ENCODE measurements at places on chromosomes 6 and 20. TPM values are rescaled to one million over a fixed set of nuclear protein-coding genes. Genes with fewer than 3 reads are reported as not detected.
A peak's percentile ranks its signal among the peaks of the same experiment; 100 is the strongest.

GRCh38 chr6:66307490-66307889, 600.5 kb upstream of the EYS start:
- no peaks in the 10 kb centered on the region for H3K36me3 ChIP-seq
- no peak overlapping the region for H3K27ac ChIP-seq
- DNase-seq: peak; percentile 7
- H3K4me1 ChIP-seq: no peaks in the 10 kb centered on the region

DNA sequence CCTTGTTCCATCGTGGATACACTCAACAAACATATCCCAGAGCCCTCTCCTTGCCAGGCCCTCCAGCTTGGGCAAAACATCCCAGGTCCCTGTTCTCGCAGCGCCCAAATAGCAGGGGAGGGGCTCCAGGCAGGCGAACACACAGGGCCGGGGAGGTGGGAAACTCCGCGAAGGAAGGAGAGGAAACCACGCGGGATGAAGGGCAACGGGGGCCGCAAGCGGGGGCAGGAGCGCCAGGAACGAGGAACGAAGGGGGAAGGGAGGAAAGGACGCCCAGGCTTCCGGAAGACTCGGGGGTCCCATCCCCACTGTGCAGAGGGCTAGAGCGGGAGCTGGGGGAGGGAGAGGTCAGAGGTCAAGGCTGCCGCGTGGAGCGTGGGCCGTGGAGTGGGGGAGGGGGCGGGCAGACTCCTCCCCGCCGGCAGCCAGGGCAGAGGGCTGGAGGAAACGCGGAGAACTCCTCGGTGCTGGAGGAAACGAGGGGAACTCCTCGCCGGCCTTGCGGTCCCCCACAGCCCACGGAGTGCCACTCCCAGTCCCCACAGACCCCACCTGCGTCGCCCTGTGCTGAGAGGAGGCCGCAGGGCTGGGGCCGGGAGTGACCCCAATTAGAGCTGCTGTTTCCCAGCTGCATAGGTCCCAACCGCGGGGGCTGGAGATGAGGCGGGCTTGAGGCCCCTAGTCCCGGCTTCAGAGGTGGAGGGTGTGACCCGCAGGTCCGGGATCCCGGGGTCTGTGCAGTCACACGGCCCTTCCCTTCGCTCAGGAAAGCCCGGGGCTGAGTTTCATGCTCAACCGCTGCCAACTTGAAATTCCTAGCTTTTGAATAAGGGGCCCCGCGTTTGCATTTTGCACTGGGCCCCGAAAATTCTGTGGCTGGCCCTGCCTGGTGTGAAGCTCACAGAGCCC, 1.2 kb upstream of the RBM38 start:
- H3K36me3 ChIP-seq: no peaks in the 10 kb centered on the region
- DNase-seq: peak; percentile 48
- H3K27ac ChIP-seq: no peak overlapping the region
- peak overlapping the region; percentile 50 for H3K4me3 ChIP-seq

GRCh38 chr6:35173044-35173426, 31.9 kb upstream of the TCP11 start:
- H3K36me3 ChIP-seq: no peaks in the 10 kb centered on the region
- H3K4me3 ChIP-seq: no peak overlapping the region
- H3K27ac ChIP-seq: no peak overlapping the region
- no peak for DNase-seq
- H3K4me1 ChIP-seq: peaks cover 9% of the 10 kb centered on the region
- no peaks in the 10 kb centered on the region for H3K27me3 ChIP-seq

- peaks cover 69% of the 10 kb centered on the region for H3K4me1 ChIP-seq
- H3K27me3 ChIP-seq: no peaks in the 10 kb centered on the region
- DNase-seq: no peak
Measured at GRCh38 chr6:156885562-156885961, 108.4 kb downstream of the ARID1B start.

DNA sequence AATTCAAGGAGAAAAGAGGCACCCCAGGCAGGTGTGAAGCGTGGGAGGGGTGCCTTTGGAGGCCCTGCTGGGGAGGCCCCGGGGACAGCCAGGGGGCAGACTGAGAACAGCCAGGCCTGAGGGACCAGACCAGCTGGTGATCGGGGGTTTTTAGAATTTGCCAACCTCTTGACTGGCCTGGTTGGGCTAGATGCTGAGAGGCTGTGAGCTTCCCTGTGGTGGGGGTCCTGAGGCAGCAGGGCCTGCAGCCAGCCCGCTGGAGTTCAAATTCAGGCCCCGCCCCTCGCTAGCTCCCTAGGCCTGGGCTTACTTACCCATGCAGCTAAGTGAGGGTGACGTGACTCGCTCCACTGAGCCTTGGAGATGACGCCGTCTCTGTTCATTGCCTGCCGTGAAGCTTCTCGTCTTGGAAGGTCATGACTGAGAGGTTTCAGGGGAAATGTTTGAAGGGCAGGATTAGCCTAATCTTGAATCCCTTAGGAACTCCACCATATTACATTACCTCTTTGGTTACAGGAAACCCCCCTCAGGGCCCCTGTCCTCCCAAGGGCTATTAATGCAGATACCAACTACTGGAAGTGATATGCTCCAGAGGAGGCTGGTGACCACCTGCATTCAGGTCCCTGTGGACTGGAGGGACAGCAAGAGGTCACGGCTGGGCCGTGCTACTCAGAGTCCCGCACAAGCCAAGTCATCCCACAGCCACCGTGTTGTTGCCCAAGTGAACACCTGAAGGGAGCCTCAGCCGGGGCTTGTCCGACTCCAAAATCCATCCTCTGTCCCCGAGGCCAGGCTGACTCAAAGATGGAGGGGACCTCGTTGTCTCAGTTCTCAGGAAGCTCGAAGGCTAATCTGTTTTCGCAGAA, 73.9 kb upstream of the DUSP22 start:
- no peaks in the 10 kb centered on the region for H3K27me3 ChIP-seq
- DNase-seq: no peak
- no peaks in the 10 kb centered on the region for H3K36me3 ChIP-seq
- H3K27ac ChIP-seq: no peak overlapping the region
- H3K4me1 ChIP-seq: peaks cover 21% of the 10 kb centered on the region
- no peak overlapping the region for H3K4me3 ChIP-seq

- H3K4me3 ChIP-seq: no peak overlapping the region
- no peak for DNase-seq
- H3K27me3 ChIP-seq: no peaks in the 10 kb centered on the region
- no peaks in the 10 kb centered on the region for H3K36me3 ChIP-seq
- H3K4me1 ChIP-seq: no peaks in the 10 kb centered on the region
Measured at GRCh38 chr6:22300273-22300998, 3.6 kb upstream of the PRL start.

GRCh38 chr20:38083338-38084048, 49.9 kb downstream of the RPRD1B start:
- H3K27ac ChIP-seq: no peak overlapping the region
- no peak overlapping the region for H3K4me3 ChIP-seq
- no peaks in the 10 kb centered on the region for H3K27me3 ChIP-seq
- H3K36me3 ChIP-seq: no peaks in the 10 kb centered on the region
- H3K4me1 ChIP-seq: peaks cover 6% of the 10 kb centered on the region

DNA sequence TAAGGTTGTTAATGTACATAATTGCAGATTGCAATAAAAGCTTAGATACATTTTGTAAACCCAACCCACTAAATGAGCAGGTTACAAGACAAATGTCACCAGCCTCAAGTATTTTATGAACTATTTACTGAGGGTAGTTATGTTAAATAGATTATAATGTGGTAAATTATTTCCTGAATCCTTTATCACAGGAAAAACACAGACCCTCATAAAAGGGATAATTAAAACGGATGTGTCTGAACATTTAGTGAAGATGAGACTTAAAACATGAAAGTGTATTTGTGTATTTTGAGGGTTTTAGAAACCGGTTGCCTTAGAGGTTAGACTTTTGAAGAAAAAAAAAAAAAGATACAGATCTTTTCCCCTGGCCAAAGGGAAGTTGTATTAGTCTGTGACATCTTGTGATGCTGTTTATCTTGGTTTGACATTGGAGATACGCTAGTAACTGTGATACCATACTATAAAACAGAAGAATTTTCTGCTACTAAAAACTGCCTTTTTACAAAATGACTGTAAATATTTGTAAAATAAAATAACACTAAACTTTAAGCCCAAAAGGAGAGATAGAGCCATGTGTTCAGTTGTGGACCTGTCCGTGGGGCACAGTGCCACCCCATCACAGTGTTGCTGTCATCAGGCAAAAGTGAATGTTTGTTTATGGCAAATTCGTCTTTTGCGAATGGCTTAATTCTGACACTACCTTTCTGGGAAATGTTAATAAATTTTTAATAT, 9.7 kb downstream of the DYNLT1 start:
- no peak overlapping the region for H3K27ac ChIP-seq
- H3K4me3 ChIP-seq: no peak overlapping the region
- H3K4me1 ChIP-seq: no peaks in the 10 kb centered on the region
- no peak for DNase-seq

DNA sequence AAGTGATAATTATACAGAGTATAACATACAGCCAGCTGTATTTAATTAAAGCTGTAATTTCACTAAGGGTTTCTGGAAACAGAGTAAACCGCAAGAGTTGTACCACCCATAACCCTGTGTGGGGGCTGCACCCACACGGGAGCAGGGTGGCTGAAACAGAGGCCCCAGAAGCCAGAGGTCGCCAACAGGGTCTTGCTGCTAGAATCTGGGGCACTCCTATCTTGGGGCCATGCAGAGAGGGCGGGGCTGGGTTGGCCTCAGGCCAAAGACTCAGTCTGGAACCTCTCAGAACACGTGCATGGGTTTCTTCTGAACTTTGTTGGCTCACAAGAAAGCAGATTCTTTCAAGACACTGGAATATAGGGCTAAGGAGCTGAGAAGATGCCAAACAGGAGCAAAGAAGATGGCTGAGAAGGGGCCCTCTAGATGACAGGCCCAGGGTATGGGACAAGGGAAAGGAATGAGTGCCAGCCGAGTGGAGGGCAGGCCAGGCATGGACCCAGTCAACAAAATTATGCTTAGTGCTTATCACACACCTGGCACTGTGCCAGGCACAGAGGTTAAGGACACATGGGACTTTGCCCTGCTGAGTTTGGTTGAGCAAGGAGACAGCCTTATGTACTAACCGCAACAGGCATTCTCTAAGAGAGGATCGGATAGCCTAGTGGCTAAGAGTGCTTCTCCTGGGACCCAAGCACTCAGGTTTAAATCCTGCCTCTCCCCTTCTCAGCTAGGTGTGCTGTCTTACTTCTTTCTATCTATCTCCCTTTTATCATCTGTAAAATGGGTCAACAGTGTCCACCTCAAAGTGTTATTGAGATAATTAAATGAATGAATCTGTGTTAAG, 96.6 kb upstream of the FOXP4 start:
- H3K4me3 ChIP-seq: no peak overlapping the region
- H3K36me3 ChIP-seq: no peaks in the 10 kb centered on the region
- H3K4me1 ChIP-seq: peaks cover 15% of the 10 kb centered on the region
- no peak for DNase-seq
- peaks cover 11% of the 10 kb centered on the region for H3K27me3 ChIP-seq

- H3K4me3 ChIP-seq: no peak overlapping the region
- no peak for DNase-seq
- no peaks in the 10 kb centered on the region for H3K27me3 ChIP-seq
- no peaks in the 10 kb centered on the region for H3K36me3 ChIP-seq
- H3K27ac ChIP-seq: no peak overlapping the region
Measured at GRCh38 chr6:7921046-7921445, 10.5 kb upstream of the TXNDC5 start.

DNA sequence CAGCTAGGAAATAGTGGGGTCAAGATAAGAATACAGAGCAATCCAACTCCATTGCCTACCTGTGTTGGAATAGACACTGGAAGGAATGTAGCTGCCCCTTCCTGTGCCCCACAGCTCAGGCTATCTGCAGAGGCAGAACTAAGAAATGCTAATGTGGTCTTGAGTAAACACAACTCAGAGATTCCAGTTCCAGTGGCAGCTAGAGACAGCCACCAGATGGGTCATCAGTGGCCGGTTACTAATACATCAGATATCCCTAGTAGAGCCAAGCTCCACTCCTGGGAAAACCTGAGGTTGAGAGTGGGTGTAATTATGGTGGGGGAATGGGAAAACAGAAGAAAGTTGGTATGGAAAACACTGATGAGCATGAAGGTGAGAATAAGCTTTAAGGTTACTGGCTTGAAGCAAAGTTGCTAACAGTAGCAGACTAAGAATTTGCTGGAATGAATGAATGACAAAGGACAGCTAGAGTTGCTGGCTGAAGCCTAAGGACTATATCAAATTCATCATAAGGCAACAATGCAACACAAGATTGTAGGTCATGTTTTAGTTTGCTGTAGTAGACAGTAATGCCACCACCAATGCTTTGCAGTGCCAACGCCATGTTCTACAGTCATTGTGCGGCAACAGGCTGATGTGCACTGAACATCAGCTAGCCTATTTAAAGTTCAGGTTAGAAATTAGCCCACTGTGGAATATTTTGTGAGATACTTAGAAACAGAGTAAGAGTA, 28.3 kb upstream of the FAM83C start:
- no peak for DNase-seq
- no peaks in the 10 kb centered on the region for H3K4me1 ChIP-seq
- H3K27me3 ChIP-seq: no peaks in the 10 kb centered on the region
- no peak overlapping the region for H3K27ac ChIP-seq
- no peak overlapping the region for H3K4me3 ChIP-seq

DNA sequence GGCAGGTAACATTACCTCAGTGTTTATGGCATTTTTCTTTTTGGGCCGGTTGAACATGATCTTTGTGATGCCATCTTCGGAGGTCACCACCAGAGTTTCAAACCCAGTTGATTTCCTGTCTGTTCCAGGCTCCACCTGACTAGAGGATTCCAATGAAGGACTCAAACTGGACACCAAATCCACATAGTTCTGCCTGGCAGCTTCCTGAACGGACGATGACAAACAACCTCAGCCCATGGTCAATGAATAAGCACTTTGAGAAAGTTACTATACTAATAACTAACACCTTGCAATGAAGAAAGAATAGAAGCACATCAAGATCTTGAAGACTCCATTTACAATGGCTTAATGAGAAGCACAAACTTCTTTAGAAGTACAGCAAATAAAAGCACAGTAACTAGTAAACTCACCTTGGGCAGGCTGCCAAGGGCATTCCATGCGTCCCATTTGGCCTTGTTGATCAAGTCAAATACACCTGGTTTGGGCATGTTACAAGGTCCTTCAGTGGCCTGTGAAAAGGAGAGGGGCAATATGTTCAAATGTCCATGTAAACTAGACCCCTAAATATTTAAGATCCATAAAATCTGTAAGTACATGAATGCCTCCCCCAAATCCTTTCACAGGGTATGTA, 4.9 kb downstream of the ECI2 start:
- peaks cover 6% of the 10 kb centered on the region for H3K27me3 ChIP-seq
- H3K27ac ChIP-seq: no peak overlapping the region
- H3K4me1 ChIP-seq: peaks cover 15% of the 10 kb centered on the region
- no peak for DNase-seq
- peaks cover 9% of the 10 kb centered on the region for H3K36me3 ChIP-seq

- no peaks in the 10 kb centered on the region for H3K27me3 ChIP-seq
- no peak overlapping the region for H3K4me3 ChIP-seq
- no peaks in the 10 kb centered on the region for H3K36me3 ChIP-seq
Measured at GRCh38 chr6:155147958-155148663, 115.7 kb upstream of the CLDN20 start.

Gene RPS18
- total RNA-seq: 4,663 TPM

Gene GGTLC1
- not detected for total RNA-seq

Gene TFAP2A
- 0.39 TPM for total RNA-seq

Gene C6orf141
- total RNA-seq: 97.2 TPM

Gene EDN3
- 0.28 TPM for total RNA-seq

All from neural progenitor cell (in vitro differentiated cells).